ENCODE measurements at places on chromosomes 1 and 21.

- DNase-seq: no peak
Measured at GRCh38 chr1:22208268-22208972, 65.5 kb upstream of the WNT4 start.

GRCh38 chr1:75092141-75092540 lies 42.0 kb upstream of the LHX8 start:
- DNase-seq: no peak

GRCh38 chr1:26833432-26834405 lies 7.2 kb downstream of the ZDHHC18 start:
- peak; percentile 82 for DNase-seq

GRCh38 chr1:204274446-204274845 lies 60.7 kb upstream of the GOLT1A start:
- DNase-seq: no peak
